ENCODE measurements at places on chromosomes 12 and 14.
A peak's percentile ranks its signal among the peaks of the same experiment; 100 is the strongest.

- DNase-seq, result no peak
Observed at GRCh38 chr14:62532181-62532580, 513.1 kb downstream of the KCNH5 start.

DNA sequence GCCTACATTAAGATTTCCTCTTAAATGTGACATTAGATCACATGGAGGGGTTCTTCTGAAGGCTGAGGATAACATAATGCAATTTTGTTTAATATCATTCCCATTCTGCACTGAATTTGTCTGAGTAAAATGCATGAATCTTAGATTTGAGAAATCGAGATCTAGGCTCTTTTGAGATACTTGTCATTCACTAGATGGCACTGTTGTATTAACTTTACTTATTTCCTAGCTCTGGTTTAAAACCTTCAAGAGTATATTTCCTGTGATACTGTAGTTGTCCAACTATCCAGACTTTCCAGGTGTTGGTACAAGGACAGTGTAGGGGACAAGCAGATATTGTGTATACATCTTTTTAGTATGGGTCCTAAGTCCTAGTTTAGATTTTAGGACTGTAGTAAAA is 91.7 kb upstream of the SEL1L start:
- DNase-seq, result peak; percentile 9

DNA sequence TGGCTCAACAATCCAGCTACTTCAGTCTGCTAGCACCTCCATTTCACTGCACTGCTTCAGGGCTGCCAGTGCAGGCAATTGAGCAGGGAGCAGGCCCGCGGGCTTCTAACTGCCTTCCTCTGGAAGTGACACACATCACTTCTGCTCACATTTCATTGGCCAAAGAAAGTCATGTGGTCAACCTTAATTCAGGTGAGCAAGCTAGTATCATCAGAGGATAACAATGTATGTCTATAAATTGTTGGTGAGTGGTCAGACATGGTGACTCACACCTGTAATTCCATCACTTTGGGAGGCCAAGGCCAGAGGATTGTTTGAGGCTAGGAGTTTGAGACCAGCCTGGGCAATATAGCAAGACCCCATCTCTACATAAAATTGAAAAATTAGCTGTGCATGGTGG is 22.3 kb upstream of the CHGA start:
- peak; percentile 10 for DNase-seq

- DNase-seq, result no peak
Observed at GRCh38 chr12:118777504-118777903, 203.8 kb upstream of the SRRM4 start.

DNA sequence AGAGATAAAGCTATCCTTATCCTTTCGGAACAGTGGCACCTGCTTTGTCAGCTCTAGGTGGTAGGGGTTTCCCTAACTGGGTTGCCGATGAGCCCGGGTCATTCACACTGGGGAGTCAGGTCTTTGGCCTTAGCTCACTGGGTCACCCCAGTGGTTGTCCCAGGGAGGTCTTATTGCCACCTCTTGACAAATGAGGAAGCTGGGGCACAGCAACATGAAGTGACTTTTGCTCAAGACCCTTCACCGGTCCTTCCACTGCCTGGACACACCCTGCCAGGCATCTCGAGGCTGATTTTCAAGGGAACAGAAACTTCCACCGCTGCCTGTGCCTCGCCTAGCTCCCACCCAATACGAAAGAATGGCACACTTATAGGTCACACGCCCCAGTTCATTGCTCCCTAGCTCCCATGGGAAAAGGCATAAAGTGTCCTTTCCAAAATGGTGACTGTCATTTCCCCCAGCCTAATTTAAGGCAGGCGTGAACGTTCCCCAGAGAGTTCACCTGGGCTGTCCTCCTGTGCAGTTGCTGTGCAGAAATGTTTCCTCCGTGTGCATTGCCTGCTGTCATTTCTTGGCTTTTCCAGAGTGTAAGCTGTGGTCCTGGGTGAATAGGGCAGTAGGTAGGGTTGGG is 156.1 kb upstream of the CCND2 start:
- no peak for DNase-seq

DNA sequence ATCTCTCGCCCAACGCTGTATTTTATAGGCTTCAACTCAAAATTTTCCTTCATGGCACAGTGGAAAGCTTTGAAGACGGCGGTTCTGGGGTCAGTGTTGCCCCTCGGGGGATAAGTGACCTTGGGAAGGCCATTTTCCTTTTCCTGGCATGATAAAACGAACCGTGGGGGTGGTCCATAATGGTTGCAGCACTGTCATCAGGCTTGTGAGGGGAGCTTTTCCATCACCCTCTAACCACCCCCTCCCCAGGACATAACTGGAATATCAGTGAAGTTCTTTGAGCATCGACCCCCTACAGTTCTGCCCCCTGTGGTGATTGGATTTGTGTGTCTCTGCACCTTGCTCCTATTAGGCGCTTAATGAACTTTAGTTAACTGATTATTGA is 16.0 kb downstream of the FOS start:
- DNase-seq, result no peak

DNA sequence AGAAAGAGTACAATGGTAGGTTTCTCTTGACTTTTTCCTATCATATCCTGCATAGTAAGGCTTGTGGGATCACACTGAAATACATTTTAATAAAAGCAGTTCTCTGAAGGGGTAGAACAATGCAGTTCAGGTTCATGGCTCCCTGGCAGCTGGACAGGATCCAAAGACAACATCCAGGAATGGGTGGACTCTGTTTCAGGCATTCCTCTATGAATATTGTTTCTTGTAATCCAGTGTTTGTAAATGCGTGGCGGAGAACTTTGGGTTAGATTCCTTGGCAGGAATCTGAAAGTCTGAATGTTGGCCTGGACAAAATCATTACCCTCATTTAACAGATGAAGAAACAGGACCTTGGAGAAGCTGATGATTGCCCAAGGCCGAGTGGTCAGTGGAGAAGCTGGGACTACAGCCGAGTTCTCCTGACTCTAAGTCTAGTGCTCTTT is 43.5 kb downstream of the SYNE2 start:
- DNase-seq, result peak; percentile 46

All from RCC 7860 (cell line).